ENCODE measurements at places on chromosomes 13 and 19.

DNA sequence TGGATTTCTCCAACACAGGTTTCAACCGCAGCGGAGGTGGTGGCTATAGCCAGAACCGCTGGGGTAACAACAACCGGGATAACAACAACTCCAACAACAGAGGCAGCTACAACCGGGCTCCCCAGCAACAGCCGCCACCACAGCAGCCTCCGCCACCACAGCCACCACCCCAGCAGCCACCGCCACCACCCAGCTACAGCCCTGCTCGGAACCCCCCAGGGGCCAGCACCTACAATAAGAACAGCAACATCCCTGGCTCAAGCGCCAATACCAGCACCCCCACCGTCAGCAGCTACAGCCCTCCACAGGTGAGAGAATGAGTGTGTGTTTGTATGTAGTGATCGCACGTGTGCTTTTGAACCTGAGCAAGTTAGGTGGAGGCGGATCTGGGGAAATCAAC, 6.0 kb upstream of the CCDC97 start:
- DNase-seq, result no peak

DNA sequence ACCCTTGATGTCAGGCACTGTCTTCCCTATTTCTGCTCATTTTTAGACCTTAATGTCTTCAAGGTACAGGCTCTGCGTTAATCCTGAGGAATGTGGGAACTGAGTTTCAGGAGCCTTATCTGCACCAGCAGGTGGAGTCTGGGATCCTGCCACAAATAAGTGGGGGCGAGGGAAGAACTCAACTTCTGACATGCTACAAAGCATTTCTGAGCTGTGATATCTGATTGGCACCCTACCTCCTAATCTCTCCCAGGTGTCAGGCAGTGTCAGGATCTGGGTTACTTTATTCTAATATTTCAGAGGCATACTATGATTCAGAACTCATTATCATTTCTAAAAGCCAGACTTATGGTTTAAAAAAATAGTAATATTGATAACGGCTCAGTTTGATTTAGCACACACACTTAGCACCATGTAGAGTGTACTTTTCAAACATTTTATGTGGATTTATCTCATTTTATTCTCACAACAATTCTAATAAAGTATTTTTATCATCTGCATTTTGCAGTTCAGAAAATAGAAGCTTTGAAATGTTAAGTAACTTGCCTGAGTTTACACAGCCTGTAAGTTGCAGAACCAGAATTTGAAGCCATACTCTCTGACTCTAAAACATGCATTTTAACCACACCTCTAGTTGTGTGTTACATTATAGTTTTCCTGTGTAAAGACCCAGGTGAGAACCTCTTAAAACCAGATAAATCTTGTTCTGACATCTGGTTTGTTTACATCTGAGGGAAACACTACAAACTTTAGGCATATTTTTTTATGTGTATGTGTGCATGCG, 358.6 kb downstream of the TDRD3 start:
- no peak for DNase-seq

DNA sequence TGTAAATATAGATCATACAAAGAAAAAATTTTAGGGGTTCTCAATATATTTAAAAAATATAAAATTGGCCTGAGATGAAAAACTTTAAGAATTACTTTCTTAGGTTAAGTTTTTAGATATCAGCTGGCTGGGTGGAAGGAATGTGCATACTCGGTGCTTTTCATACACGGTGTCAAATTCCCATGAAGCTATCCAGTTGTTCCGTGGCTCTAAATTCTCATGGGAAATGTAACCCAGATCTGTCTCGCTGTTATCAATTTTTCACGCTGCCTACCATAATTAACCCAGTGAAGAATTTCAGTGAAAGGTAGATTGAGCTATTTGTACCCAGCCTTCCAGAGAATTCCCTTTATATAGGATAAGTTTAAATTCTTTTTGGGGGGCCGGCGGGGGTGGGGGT, 11.6 kb upstream of the ZNF835 start:
- DNase-seq, result no peak

GRCh38 chr13:98652721-98653462, 76.0 kb upstream of the STK24 start:
- no peak for DNase-seq

DNA sequence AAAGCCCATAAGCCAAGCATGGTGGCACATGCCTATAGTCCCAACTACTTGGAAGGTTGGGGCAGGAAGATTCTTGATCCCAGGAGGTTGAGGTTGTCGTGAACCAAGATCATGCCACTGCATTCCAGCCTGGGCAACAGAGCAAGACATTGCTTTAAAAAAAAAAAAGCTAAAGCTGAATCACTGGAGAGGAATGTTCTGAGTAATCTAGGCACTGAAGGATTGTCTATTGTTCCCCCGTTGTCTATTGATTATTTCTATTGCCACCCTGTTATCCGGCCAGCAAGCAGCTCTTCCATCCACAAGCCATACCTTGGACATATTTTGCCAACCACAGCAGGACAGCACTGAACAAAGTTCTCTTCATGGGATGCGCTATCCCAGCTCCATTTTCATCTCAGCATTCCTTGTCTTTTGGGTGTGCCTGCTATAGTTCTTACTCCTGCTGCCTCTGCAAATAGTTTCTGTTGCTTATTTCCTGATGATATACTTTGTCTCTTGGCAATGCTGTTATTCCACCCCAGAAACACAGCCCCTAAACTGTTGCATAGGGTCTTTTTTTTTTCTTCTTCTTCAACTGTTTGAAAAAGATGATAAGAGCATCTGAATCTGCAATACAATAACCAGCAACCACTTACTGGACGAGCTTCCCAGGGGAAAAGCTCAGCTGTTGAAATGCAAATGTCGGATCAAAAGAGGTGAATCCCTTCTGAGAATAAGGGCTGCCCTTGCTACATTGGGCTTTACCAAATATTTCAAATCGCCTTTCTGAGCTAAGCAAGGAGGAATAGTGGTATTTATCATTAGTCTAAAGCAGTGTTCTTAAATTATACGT, 22.2 kb upstream of the SIAH3 start:
- no peak for DNase-seq

DNA sequence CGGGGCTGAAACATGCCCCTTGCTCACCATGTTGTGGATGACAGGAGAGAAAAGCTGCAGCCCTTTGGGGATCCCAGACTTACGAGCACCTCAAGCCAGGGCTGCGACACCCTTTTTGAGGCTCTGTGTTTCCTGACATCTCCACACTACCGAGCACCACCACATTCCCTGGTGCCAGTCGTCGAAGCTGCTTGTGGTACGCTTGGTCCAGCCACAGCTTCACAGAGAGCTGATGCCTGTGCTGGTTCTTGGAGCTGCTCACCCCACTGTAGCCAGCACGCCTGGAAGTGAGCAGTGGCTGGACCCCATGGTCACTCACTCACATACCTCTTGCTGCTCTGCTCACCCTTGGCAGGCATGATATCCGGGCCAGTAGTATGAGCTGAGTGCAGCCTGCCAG, 367.5 kb downstream of the SLITRK6 start:
- DNase-seq, result no peak

DNA sequence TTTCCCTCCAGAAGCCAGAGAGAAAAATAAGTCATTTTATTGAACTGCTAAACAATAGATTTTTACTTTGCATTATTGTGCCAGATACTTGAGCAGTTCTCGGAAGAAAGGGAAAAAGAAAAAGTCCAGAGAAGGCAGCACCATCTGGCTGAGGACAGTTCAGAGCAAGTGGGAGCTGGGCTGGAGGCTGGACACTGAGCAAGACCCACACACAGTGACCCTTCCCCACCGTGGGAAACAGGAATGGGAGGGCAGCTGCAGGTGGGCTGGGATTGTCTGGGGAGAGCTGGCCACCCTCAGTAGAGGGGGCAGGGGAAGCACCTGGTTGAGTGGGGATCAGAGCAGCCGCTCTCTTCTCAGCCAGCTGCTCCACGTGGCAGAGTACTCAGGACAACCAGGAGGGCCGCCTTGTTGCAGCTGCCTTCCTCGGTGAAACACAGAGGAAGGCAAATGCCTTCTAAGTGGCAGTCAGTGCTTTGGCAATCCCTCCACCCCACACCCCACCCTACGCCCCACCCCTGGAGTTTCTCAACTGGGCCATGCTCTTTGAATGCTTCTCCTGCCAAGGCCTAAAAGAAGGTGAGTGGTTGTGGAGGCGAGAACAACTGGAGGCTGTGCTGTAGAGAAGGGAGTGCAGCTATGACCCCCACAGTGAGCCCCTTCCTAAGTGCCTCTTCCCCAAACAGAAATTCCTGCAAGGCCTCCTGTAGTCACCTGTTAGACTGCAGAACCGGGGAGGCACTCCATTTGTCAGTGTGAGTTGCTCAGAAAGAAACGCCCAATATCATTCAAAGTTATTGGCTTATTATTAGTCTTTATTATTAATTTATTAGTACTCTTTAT, 179.3 kb downstream of the ZIC5 start:
- no peak for DNase-seq

Measured in hematopoietic multipotent progenitor cell treated with erythropoietin and hydrocortisone succinate and interleukin-3 and kit ligand, for 6 days (in vitro differentiated cells).